Foreskin fibroblast (primary cell): ENCODE measurements at places on chromosomes 3 and 15.

DNA sequence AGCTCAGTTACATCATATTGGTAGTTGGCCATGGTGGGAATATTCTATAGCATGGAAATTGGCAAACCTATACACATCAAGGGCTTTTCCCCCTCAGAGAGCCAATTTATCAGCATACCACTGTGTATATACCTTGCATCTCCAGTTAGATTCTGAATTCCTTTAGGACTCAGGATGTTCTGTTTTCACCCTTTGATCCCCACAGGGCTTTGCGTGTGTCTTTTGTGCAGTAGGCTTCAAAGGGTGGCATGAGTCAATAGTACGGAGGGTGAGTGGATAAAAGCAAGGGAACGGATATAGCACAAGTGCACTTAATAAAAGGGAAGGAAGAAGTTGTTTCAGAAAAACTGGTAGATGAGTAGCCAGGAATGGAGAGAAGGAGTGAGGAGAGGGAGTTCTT is 99.2 kb upstream of the RGMA start:
- no peak for DNase-seq

GRCh38 chr15:74781431-74782258 is at the start of gene CSK:
Gene CSK (plus strand): TSS chr15:74782080. CDS start chr15:74798298, 16,218 bp downstream.
- DNase-seq, result peak; percentile 55

DNA sequence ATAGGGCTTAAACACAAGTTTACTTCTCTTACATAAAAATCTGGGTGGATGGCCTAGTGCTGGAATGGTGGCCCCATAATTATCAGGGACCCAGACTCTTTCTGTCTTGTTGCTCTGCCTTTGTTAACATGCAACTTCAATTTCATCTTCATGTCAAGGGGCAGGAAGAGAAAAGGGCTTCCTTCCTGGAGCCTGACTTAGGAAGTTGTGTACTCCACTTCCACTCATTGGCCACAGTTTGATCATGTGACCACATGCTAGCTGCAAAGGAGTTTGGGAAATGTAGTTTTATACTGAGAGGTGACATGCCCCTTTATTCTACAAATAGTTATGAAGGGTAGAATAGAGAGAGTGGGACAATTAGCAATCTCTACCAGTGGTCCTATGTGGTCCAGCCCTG is 39.3 kb downstream of the RHCG start:
- DNase-seq, result peak; percentile 6

DNA sequence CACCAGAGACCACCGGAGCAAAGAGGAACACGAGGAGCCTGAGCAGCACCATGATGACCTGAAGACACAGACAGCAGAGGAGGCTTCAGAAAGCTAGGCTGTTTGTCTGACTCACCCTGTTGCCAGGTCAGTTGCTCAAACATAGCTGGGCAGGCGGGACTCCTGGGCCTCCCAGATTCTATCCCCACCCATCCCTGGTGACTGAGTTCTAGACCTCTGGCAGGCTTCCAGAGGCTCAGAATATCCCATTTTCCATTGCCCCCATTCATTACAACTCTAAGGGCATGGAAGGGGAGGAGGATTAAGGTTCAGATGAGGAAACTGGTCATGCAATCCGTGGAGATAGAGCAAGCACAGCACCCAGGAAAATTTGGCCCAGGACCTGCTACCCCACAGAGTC is at the start of gene CDHR4:
Gene CDHR4, minus strand, starts transcription at position 113 of the 400 bp plus-strand sequence. Its CDS starts 61 bp downstream, at position 52.
- peak; percentile 83 for DNase-seq

- peak; percentile 92 for DNase-seq
Observed at GRCh38 chr15:71237456-71238188, 122.4 kb downstream of the THSD4 start.

DNA sequence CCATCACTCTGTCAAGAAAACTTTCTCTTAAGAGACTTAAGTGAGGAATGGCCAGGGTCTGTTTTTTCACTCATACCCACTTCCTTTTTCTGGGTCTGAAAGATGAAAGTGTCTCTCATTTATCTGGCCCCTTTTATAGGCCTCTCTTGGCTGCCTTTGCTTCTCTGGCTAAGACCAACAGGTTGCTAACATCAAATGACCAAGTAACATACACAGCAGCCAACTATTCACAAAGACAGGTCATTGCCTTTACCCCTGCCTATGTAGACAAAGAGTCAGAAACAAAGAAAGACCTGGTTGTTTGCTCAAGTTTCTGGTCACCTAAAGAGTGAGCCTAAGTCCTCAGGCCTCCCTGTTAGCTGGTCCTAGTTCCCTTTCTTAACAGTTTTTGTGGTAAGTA is 24.0 kb upstream of the CSTA start:
- DNase-seq, result no peak
